ENCODE measurements at places on chromosomes 3 and 15.

DNA sequence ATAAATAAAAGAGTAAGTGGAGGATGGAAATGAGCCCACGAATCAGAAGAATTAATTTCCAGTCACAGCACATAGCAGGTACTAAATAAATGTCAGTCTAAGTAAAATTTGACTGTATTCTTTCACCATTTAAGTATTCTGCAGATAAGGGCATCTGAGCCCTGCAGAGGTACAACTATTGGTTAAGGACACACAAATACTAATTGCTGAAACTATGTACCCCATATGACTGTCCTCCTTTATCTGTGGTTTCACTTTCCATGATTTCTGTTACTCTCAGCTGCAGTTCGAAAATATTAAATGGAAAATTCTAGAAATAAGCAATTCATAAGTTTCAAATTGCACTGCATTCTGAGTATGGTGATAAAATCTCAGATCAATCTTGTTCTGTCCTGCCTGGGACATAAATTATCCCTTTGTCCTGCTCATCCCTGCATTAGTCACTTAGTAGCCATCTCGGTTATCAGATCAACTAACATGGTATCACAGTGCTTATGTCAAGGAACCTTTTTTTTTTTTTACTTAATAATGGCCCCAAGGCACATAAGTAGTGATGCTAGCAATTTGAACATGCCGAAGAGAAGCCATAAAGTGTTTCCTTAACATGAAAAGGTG lies 95.1 kb downstream of the LSAMP start:
- no peak for DNase-seq

GRCh38 chr3:167885277-167885676 lies 149.8 kb downstream of the SERPINI1 start:
- DNase-seq: no peak

GRCh38 chr3:180981912-180982311 lies 7.6 kb downstream of the DNAJC19 start:
- no peak for DNase-seq

- DNase-seq: peak; percentile 91
Measured at GRCh38 chr15:68578175-68578979, 416 bp upstream of the CORO2B start.

DNA sequence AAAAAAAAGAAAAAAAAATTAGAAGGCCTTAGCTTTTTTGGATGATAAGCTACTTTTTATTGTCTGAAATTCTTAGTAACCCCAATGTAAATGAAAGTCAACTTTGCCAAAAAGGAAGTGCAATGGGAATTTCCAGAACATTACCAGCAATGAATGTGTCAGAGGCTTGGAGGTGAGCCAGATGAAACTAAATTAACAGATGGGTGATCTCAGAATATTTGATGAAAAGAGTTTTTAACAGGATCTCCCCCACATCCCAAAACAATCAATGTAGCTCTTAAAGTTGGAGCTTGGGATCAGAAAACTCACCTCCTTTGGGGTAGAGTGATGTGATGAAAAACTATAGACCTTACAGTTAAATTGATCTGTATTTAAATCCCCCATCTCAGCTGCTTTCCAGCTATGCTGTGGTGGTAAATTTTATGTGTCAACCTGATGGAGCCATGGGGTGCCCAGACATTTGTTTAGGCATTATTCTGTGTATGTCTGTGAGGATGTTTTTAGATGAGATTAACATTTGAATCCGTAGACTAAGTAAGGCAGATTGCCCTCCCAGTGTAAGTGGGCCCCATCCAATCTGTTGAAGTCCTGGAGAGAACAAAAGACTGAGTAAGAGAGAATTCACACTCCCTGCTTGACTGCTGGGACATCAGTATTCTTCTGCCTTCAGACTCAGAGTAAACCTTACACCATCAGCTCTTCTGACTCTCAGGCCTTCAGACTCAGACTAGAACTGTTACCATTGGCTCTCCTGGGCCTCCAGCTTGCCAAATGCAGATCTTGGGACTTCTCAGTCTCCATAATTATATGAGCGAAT lies 84.3 kb upstream of the TNFSF10 start:
- peak; percentile 92 for DNase-seq

- no peak for DNase-seq
Measured at GRCh38 chr3:99568663-99569335, 69.6 kb upstream of the COL8A1 start.

DNA sequence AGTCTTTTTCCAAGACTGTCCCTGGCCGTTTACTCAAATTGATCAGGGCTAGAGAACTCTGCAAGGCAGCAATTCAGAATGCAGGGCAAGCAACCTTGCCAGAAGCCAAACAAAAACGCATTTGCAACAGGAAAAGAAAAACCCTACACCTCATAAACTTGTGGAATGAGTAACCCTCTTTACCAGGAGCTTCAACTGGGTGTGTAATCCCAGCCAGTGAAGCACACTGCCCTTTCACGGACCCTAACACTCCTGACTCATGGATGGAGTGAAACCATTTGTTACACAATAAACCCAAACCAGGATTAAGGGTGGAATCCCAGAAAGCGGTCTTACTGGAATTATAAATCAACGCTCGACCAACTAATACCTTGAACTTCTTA lies 14.8 kb upstream of the LDHAL6B start:
- peak; percentile 85 for DNase-seq

GRCh38 chr3:109643590-109643989 lies 306.2 kb upstream of the DPPA4 start:
- DNase-seq: peak; percentile 39

GRCh38 chr3:192514081-192514753 lies 213.1 kb downstream of the FGF12 start:
- peak; percentile 79 for DNase-seq

GRCh38 chr3:27616031-27616430 lies 106.1 kb downstream of the EOMES start:
- no peak for DNase-seq

DNA sequence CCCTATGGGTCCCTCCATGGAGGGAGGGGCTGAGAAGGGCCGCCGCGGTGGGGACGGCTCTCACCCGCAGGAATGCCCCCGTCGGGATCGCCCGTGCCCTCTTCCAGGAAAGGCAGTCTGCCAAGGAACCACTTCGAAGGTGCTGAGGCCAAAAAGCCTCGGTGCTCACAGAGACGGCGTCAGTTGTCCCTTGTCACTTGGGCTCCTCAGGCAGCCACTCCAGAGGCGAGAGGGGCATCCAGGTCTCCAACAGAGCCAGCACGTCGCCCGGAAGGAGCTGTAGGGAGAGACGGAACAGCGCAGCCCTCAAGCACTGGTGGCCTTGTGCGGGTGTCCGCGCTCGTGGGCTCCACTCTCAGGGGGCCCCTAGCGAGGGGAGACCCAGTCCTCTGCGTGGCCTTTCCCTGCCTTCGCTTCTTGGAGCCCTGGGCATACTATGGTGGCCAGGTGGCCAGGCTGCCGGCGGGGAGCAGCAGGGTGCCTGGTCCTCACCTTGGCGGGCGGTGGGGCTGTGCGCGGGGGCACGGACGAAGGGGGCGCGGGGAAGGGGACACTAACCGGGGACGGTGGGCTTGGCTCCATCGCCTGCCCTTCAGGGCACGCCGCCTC lies 994 bp downstream of the MESP1 start:
- peak; percentile 23 for DNase-seq

- DNase-seq: peak; percentile 88
Measured at GRCh38 chr3:132535575-132536441, 61.3 kb upstream of the ACKR4 start.

- DNase-seq: peak; percentile 5
Measured at GRCh38 chr3:193673845-193674244, 80.8 kb downstream of the OPA1 start.

DNA sequence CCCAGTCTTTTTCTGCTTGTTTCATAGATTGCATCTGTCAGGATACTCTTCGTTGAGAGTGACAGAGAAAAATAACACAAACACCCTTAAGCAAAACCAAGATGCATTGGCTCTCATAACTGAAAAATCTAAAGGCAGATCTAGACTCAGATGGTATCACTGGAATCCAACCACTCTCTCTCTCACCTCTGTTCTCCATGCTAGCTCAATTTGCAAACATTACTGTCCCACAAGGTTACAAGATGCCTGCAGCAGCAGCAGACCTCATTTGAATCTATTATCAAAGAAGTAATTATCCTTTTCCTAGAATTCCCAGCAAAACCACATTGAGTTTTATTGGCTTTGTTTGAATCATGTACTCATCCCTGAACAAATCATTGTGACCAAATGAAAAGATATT lies 19.1 kb upstream of the PCOLCE2 start:
- no peak for DNase-seq

DNA sequence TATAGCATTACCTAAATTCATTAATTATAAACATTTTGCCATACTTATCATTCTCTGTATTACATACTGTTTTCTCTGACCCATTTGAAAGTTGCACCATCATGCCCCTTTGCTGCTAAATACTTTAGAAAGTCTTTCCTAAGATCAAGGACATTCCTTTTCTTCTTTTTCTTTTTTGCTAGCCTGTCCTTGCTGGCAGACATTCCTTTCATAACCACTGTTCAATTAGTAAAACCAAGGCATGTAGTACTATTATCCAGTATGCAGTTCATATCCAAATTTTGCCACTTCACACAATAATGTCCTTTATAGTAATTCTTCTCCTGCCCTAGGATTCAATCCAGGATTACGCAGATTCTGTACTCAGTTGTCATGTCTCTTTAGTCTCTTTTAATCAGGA lies 321.0 kb upstream of the C2CD4B start:
- peak; percentile 82 for DNase-seq

DNA sequence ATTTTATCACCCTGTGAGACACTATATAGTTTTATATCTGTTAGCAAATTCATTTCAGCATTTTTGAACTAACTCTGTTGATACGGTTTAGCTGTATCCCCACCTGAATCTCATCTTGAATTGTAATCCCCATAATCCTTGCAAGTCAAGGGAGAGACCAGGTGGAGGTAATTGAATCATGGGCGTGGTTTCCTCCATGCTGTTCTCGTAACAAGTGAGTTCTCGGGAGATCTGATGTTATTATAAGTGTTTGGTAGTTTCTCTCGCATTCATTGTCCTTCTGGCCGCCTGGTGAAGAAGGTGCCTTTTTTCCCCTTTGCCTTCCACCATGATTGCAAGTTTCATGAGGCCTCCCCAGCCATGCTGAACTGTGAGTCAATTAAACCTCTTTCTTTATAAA lies 53.2 kb upstream of the TMC3 start:
- no peak for DNase-seq

- peak; percentile 41 for DNase-seq
Measured at GRCh38 chr15:63461230-63461985, 43.0 kb upstream of the USP3 start.

DNA sequence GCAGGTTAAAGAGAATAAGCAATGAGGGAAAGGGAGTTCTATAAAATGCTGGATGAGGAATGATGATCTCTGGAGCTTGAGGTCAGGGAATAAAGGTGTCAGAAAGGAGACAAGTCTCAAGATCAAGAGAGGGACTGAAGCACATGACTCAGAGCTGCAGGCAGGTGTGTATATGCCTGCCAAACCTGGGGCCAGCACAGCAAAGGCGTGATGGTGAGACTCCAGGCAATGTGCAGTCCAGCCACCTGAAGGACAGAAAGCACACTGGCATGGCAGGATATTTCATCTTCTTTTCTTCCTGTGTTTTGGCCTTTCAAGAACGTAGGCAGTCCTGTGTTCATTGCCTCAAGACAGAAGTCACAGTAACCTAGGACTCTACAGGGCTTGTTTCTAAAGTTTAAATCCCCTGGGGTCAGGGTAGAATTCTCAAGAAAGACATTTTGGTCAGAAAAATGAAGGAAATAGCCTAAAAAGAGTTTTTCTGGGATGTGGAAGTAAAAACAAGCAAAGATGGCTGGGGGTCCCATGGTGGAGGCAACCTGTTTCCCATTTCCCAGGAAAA lies 55.5 kb upstream of the TOPAZ1 start:
- no peak for DNase-seq

DNA sequence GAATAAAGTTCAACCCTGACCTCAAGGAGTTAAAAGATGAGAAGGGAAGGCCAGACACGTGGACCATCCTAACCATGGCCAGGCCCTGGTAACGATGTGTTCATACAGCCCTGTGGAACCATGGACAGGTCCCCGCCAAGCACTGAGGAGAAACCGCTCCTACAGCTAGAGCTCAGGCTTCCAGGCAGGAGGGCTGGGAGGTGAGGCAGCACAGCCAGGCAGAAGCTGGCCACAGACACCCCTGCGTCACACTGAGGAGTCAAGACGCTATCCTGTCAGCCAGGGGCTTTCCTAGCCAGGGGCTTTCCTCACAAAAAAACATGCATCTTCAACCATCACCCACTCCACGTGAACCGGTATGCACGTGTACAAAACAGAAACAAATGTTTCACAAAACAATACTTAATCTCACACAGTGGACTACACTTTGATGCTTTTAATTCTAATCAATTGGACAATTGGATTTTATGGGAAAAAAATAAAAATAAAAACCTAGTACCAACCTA lies 73.2 kb downstream of the TBC1D2B start:
- no peak for DNase-seq

GRCh38 chr3:89353465-89353864 lies 246.0 kb downstream of the EPHA3 start:
- no peak for DNase-seq

GRCh38 chr3:1092771-1093170 lies at the start of gene CNTN6:
Gene CNTN6, plus strand, starts transcription at chr3:1093024. Its CDS starts 54,985 bp downstream, at chr3:1148009.
- DNase-seq: peak; percentile 35

- DNase-seq: no peak
Measured at GRCh38 chr3:54026543-54026942, 95.8 kb upstream of the CACNA2D3 start.

DNA sequence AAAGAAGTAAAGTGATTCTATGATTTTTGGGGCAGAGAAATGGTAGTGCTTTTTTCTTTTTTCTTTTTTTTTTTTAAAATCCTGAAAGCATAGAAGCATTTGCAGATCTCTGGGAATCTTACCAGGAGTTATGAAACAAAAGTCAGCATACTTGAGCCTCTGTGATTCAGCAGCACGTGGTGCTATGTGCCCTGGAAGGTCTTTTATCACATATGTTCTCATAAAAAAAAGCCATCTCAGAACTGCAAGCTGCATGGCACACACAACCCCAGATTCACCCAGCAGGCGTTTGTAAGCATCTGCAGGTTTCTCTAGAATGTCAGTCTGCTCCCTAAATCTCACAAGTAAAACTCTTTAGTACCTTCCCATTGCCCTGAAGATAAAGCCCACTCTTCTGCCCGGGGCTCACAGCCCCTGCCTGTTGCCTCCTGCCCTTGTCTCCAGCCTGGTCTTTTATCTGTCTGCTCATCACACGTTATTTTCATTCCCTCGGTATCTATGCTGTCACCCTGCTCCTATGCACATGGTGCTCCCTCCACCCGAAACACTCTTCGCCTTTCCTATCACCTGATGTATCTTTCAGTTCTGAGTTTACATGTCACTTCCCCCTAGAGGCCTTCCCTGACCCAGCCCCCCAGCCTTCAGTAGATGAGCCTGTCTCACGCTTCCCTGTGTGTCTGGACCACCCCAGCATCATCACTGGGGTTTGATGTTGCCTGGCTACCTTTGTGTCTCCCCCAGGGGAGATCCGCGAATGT lies 72.4 kb downstream of the CHDH start:
- DNase-seq: peak; percentile 39

- DNase-seq: no peak
Measured at GRCh38 chr3:23894254-23895061, 22.3 kb downstream of the NKIRAS1 start.

GRCh38 chr3:12966847-12967605 lies 106.2 kb downstream of the IQSEC1 start:
- DNase-seq: peak; percentile 43

- no peak for DNase-seq
Measured at GRCh38 chr3:72594615-72595215, 253.5 kb downstream of the SHQ1 start.

GRCh38 chr15:93414576-93415231 lies 325.7 kb upstream of the RGMA start:
- no peak for DNase-seq
